Stimulated activated CD4-positive, alpha-beta T cell treated with anti-CD3 and anti-CD28 coated beads, Interleukin-1b, Interleukin-23, amount 100 ng/mL, for 24 hours (primary cell): ENCODE measurements at places on chromosomes 12 and 14.

DNA sequence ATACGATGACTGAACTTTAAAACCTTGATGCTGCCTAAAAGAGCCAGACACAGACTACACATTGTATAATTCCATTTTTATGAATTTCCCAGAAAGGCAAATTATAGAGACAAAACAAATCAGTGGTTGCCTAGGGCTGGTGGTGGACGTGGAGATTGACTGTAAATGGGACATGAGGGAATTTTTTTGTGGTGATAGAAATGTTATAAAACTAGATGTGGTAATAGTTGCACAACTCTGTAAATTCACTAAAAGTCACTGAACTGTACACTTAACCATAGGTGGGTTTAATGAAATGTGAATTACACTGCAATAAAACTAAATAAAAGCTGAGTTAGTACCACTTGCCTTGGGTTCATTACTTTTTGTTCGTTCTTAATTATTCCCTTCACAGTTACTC lies 72.1 kb downstream of the PLEKHA5 start:
- no peak for DNase-seq

- no peak for DNase-seq
Observed at GRCh38 chr12:27595231-27595642, 71.2 kb downstream of the PPFIBP1 start.

DNA sequence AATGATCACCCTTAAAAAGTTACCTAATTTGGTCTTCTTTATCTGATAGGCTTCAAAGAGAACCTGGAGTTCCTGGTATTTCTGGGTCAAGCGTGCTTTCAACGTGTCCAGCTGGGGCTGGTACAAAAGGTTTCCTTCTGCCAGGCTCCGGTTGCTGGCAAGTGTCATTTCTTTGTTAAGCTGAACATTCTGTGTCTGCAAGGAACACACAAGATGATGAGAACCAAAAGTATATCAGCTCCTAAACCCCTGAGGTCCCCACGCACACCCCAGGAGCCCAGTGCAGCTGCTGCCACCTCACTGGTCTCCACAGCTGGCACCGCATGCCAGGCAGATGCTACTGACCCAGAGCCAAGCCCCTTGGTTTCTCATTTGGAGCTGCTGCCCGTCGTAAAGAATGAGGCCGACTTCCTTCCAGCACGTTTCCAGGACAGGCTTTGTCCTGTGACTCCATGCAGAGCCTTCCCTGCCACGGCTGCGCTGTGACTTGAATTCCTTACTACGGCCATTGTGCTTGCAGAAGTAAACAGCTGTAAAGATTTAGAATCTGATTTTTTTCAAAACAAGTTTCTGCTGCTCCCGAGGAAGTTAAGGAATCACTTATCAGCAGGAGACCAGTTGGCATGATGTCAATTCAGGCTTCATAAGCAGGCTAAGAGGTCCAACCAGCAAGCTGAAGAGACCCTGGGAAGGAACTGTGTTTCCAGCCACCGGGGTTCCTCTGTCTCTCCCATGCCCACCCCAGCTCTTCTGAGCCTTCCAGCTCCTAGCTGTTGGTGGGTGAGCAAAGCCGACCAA lies 24.9 kb downstream of the VPS37B start:
- DNase-seq, result no peak

DNA sequence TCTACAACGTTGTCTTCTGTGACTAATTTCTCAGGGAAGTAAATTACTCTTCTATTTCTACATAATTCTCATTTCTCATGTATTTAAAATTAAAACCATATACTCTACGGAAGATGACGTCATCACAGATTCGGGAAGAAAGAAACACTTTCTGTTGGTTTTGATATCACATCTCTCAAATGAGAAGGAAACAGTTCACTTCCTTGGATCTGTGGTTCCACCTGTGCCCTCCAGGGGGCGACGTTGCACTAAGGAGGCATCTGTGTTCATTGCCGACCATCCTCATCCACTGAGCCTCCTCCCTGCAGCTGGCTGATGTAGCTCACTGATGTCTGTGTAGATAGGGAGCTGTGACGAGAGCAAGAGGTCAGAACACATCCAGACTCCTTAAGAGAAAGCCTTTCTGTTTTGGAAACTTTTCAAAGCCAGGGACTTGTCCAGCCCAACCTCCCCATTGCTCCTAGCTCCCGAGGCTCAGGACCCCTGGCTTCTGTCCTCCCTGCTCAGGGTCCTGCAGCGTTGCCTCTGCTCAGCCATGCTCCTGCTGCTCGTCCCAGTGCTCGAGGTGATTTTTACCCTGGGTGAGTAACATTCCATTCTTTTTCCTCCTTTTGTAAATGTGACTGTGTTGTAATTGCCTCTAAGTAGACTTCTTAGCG lies 172.7 kb upstream of the OR4E1 start:
- DNase-seq, result peak; percentile 32

GRCh38 chr14:34129927-34130552 lies 179.2 kb upstream of the EGLN3 start:
- no peak for DNase-seq

GRCh38 chr14:90140298-90140955 lies 78.6 kb downstream of the KCNK13 start:
- DNase-seq, result no peak

DNA sequence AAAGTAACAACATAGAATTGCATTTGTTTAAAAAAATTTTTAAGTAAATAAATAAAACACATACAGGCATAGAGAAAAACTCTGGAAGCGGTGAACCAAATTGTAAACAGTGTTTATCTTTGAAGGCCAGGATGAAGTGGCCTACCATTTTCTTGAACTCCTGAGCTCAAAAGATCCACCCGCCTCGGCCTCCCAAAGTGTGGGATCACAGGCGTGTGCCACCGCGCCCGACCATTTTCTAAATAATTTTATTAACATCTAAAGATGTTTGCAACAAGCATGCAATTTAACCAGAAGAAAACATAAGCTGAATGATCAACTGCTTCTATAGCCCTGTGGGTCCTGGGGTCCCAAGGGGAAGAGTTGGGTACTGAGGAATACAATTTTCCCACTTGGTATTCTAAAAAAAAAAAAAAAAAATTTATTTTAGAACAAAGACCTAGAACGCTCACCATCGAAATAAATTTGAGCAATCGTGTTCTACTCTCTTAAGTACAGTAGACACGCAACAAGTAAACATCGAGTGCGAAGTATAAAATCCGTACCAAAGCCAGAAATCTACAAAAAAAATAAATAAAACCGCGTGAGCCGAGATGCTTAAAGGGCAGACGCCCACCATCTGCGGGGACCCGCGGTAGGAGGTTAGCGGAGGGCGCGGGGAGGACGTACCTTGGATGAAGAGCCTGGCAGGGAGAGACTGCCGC lies 484 bp downstream of the MIS18BP1 start:
- no peak for DNase-seq

GRCh38 chr12:2231011-2231595 lies 178.3 kb downstream of the CACNA1C start:
- DNase-seq, result no peak

- DNase-seq, result no peak
Observed at GRCh38 chr12:88001327-88001726, 27.9 kb downstream of the C12orf50 start.

DNA sequence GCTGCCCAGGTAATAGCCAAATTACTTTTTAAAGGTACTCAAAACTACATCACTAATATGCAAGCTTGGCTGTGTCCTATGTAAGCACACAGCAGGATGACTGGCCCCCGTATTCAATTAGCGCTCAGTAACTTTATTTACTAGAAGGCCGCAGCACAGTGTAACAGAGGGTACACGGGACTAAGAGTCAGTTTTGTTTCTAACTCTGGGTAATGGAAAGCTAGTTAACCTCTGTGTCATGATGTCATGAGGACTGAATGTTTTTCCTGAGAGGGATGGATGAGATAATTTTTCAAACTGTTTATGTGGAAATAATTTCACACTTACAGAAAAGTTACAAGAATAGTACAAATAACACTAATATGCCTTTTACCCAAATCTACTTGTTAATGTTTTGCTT lies 27.1 kb downstream of the GALNT4 start:
- DNase-seq, result no peak

DNA sequence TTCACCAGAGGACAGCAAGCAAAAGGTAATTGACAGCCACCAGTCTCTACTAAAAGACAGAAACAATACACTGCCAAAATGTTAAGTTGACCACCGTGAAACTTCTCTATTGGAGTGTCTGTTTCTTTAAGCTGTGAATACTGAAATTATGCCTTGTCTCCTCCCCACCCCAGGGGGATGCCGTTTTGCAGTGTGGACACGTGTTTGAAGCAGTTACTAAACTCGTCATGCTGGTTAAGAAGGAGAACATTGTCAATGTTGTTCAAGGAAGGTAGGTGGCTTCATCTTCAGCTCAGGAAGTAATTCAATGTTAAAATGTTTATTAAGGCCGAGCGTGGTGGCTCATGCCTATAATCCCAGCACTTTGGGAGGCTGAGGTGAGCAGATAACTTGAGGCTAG lies 32.8 kb downstream of the KCTD10 start:
- no peak for DNase-seq

- DNase-seq, result no peak
Observed at GRCh38 chr12:58647495-58647894, 272.8 kb downstream of the LRIG3 start.

DNA sequence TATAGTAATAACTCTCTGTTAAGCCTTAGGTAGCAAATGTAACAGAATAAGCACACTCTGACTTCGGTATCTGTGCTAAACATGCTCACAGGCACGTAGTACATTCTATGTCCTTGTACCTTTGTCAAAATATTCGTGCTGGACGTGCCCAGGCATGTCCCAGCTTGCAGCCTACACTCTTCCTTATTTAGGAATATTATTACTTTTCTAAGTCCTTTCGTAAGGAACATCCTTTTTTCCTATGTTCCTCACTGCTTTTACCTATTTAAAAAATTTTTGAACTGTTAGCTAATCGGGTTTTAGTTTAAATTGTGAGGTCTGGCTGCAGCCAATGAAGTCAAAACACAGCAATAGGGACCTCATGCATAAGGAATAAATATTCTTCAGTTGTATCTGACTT lies 24.1 kb upstream of the UBC start:
- no peak for DNase-seq

GRCh38 chr12:91637789-91638624 lies 455.4 kb upstream of the DCN start:
- DNase-seq, result no peak

DNA sequence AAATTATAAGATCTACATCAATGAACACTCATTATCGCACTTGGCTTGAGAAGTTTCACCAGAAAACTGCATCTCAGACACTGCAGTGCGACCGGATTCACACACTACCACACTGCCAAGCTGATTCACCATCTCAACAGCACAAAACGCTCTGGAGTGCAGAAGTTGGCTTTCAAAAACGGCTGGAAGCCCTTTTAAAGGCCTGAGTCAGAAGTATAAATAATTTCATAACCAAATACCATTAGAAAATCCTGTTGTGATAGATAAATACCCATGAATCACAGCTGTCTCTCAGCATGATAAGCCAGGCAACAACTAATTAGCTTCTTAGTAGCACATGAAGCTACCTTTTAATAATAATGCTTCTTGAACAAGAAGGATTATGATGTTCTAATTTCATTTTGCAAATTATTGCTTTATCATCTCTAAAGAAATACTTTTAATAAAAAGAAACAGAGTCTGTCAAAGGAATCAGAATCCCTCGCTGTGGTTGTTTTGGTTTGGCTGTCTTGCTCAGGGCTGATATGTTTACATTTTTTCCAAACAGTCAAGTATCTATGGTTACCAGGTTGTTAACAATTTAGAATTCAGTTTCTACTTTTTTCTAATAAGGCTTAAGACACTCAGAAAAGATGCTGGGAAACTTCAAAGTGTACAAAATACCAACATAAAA lies 51.2 kb downstream of the SLC2A13 start:
- no peak for DNase-seq

DNA sequence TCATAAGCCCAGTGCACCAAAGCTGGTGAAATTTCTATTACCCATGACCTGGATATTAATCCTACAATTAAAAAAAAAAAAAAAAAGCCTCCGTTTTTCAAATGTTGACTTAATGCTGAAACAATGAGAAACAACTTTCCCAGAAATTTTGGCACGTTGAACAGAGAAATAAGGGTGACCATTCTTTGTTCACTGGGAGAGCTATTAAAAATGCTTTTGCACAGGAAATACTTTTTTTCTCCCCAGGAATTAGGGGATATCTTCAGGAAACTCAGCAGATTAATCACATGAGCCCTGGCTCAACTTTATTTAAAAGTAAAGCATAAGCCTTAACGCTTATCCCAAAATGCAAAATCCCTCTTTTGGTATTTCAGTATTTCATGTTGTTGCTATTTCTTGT lies 54.8 kb upstream of the FLRT2 start:
- DNase-seq, result no peak

GRCh38 chr12:89501793-89502192 lies 22.8 kb downstream of the GALNT4 start:
- DNase-seq, result no peak

- DNase-seq, result no peak
Observed at GRCh38 chr12:19482551-19483109, 43.3 kb downstream of the AEBP2 start.

DNA sequence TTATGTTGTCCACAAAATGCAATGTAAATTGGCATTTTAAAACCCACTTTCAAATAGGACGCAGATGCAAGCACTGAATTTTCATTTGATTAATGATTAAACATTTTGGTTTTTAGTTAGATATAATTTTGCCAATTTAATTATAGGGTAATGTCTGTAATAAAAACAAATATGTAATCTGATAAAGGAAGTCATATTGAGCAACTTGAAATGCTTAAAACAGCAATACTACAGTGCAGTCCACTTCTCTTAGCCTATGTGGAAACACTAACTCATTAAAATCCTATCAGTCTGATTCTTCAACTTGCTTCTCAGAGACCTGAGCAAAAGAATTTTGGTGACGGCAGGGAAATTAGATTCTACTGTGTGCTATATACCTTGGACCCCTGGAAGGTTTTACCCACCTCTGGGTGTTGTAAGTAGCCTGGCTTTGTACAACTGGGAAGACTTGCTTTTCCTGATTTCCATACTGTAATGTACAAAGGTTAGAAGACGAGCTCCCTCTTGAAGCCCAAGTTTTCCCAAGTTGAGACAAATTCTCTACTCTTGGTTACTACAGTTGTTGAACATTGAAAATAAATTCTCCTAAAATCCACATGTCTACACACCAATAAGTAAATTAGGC lies 4.1 kb downstream of the TRHDE start:
- no peak for DNase-seq

DNA sequence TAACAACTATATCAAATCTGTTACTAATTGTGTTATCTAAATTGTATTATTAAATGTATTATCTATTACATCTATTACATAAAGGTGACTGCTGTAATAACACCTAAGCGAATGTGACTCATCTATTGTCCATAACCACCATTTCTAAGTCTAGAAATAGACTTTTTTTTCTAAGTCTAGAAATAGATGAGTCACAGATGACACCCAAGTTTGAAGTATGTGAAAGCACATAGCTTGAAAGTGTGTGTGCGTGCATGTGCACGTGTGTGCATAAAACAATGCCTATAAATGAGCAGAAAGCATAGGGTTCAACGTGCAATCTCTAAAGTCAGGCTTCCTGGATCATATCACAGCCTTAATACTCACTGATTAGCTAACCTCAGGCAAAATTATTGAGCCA lies 451.3 kb upstream of the USP15 start:
- no peak for DNase-seq
